ENCODE measurements at places on chromosomes 1 and 21.

GRCh38 chr1:42165511-42166210, 1.1 kb upstream of the GUCA2A start:
- no peak for DNase-seq

DNA sequence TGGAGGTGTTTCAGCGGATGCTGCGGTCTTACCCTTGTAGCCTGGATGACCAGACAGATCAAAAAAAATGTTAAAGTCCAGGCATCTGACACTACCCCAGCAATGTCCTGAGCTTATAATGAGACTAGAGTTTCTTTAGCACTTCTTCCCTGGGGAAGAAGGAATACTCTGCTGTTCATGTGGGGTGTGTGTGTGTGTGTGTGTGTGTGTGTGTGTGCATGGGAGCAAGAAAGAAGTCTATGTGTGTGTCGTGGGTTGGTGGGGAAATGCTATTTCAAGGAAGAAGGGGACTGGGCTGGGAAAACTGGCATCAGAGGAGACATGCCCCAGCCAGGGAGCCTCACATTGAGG, 3.0 kb upstream of the RASSF5 start:
- DNase-seq = no peak

GRCh38 chr1:156146020-156146768, 7.2 kb upstream of the SEMA4A start:
- no peak for DNase-seq

DNA sequence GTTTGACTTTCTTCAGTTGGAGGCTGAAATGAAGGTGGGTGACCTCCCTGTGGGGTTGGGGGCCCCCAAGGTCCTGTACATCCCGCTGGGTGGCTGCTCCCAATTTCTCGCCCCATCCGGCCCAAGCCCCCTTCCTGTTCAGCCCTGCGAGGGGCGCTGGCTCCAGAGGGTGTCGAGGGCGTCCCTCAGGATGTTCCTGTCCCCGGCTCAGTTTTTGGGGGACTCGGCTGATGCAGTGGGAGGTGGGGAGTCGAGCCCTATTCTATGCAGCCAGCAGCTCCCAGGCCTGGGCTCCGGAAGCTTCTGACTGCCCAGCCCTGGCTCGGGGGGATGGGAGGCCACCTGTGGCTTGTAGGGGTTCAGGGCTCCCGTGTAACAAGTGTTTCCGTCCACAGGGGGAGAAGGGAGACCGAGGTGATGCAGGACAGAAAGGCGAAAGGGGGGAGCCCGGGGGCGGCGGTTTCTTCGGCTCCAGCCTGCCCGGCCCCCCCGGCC, 38.2 kb downstream of the SLC19A1 start:
- DNase-seq = no peak

GRCh38 chr1:172588296-172589291, 55.6 kb downstream of the SUCO start:
- DNase-seq = no peak

DNA sequence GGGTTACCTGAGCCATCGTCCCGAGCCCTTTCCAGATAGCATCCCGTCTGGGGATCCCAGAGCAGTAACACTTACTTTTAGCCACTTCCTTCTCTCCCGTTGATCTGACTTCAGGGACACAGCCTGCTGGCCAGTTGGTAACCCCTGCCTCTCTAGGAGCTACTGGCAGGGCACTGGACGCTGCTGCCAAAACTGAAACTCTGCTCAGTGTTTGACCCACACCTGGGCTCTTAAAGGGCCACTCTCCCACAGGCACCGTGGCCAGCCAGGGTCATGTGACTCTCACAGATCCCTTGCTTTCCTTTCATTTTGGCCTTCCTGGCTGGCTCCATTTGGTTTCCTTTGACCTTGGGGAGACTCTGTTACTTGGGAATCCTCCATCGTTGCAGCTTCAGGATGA, at the start of gene PIGR:
PIGR (minus strand) TSS at position 206 of the 400 bp plus-strand sequence. CDS start 5,935 bp downstream, outside the sequence.
- DNase-seq = no peak

GRCh38 chr1:71766748-71767147, 515.6 kb downstream of the NEGR1 start:
- DNase-seq = no peak

GRCh38 chr1:5667513-5668325, 324.5 kb downstream of the NPHP4 start:
- no peak for DNase-seq

- no peak for DNase-seq
Observed at GRCh38 chr1:227174164-227174563, 144.1 kb downstream of the CDC42BPA start.

GRCh38 chr1:204923626-204924012, 53.0 kb downstream of the NFASC start:
- no peak for DNase-seq

DNA sequence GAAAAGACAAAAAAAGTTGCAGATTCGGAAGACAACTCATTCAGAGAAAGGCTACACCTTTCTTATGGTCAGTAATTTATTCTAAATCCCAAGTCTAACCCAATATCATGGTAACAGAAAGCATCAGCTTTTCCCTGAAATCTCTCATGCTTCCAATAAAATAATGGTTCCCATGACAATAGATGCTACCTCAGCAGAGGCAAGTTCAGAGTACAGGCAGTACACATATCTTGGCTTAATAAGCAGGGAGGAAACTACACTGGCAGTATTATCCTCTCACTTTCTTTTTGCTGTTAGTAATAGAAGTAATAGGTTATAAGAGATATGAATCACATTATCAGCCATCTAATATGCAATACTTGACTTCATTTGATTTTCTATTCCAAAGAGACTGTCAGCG, 137.1 kb downstream of the DPYD start:
- DNase-seq = no peak

GRCh38 chr1:201884425-201884824, 4.3 kb upstream of the SHISA4 start:
- DNase-seq = no peak

GRCh38 chr1:80218112-80218511, 1211.6 kb upstream of the ADGRL4 start:
- no peak for DNase-seq

- DNase-seq = no peak
Observed at GRCh38 chr1:46248122-46248920, 758 bp downstream of the RAD54L start.
